ENCODE measurements at places on chromosomes 1 and 21.

DNA sequence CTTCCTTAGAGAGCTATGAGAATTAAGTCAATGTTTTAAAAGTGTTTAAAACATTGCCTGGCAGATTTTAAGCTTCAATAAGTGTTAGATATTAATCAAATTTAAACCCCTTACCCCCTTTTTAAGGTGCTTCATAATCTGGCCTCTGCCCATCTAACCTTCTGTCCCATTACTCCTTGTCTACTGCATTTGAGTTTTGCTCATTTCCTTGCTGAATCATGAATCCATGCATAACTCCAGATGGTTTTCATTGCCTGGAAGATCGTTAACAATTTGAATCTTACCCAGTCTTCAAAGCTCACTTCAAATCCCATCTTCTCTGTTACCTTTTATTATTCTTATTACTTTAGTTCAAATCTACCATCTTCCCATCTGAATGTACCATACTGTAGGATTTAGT is 4.6 kb downstream of the HJV start:
- DNase-seq: no peak

DNA sequence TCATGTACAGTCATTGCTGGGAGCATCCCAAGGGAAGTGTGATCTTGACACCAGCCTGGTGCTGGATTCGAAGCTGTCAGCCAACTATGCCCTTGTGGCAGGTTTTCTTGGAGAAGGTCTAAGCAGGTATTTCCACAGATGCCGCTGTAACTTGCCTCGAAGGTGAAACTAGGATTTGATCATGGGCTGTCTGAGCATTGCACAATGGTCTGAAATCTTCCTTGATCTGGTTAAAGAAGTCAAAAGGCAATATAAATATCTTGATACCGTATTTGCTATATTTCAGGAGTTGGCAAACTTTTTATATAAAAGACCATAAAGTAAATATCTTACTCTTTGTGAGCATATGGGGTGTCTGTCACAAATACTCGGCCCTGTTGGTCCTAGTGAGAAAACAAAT is 206.8 kb downstream of the LYPLAL1 start:
- no peak for DNase-seq

DNA sequence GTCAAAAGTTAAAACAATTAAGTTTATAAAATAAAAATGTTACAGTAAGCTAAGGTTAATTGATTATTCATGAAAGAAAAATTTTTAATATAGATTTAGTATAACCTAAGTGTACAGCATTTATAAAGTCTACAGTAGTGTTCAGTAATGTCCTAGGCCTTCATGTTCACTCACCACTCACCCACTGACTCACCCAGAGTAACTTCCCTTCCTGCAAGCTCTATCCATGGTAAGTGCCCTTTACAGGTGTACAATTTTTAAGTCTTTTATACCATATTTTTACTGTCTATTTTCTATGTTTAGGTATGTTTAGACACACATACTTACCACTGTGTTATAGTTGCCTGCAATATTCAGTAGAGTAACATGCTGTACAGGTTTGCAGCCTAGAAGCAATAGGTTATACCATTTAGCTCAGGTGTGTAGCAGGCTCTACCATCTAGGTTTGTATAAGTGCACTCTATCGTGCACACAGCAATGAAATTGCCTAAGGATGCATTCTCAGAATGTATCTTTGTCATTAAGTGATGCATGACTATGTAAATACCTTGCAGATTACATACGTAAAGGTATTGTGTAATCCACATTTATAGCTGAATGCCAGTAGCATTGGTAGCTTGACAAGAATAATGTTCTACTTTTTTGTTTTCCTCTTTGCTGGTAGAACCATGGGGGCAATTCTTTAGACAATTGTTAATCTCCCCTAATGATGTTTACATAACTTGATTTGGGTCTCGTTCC is 35.7 kb upstream of the GPR88 start:
- DNase-seq: no peak

DNA sequence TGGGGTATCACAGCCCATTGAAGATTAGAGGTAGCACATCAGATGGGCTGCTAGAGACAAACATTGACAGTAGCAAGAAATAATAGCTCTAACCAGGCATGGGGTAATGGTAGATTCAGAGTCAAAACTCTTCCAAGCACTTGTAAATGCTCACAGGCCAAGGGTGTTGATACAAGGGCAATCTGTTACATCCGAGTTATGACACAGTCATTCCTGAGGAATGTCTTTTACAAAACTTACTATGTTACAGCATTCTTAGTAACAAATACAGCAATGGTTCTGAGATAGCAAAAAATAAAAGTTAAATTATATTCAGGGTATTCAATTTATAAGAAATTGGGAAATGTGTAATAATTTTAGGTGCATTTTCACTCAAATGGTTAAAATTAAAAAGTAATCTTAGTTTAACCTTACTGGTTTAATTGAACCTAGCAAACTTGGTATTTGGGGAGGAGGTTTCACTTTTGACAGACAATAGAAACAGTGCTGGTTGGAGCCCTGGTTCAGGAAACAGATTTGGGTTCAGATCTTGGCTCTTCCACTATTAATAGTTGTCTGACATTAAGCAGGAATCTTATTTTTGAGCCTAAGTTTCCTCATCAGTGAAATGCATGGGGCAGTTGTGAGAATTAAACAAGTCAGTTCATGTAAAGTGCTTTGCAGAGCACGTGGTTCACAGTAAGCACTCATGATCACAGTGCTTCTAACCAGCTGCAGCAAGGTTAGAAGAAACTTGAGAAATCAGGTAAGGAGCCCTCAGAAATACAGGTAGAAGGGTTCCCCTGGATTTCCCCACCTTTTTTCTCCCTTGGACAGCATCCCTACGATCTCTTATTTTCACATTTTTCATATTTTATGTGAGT is 4.4 kb downstream of the ST3GAL3 start:
- peak; percentile 66 for DNase-seq

- no peak for DNase-seq
Observed at GRCh38 chr1:19390166-19390850, 78.2 kb downstream of the SLC66A1 start.

DNA sequence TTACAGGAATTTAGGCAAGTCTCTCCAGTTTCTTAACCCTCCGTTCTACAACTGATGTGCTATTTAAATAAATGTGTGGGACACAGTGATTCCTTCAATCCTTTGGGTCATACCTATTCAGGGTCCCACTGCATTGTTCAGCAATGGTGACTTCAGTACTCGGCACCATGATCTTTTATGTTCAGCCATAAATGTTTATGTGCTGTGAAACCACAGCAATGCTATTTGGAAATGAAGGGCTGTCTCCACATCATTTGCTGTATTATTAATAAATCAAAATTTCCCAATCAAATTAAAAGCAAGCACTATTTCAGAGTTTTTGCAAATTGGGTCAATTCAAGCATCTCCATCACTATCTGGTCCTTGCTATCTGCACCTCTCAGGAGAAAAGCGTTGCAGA is 84.8 kb downstream of the NR5A2 start:
- DNase-seq: no peak

- no peak for DNase-seq
Observed at GRCh38 chr1:20615946-20616846, 17.1 kb upstream of the PINK1 start.

DNA sequence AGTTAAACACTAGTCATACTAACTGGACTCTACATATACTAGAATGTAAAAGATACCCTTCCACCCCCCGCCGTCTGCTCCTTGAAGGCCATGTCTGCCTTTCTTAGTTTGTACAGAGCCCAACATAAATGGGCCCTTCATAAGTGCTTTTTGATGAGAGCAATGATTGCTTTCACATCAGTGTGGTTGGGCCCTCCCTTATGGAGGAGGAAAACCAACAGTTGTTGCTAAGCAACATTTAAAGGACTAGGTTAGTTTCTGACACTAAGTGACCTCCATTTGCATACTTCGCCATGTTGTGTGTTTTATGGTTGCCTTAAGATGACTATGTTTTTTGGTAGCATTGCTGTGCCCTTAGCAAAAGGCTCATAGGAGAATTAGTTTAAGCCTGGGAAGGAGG is 182.0 kb upstream of the SGIP1 start:
- DNase-seq: no peak

GRCh38 chr1:79693441-79694114 is 687.0 kb upstream of the ADGRL4 start:
- DNase-seq: no peak

- DNase-seq: no peak
Observed at GRCh38 chr1:168582688-168583336, 6.4 kb downstream of the XCL1 start.

DNA sequence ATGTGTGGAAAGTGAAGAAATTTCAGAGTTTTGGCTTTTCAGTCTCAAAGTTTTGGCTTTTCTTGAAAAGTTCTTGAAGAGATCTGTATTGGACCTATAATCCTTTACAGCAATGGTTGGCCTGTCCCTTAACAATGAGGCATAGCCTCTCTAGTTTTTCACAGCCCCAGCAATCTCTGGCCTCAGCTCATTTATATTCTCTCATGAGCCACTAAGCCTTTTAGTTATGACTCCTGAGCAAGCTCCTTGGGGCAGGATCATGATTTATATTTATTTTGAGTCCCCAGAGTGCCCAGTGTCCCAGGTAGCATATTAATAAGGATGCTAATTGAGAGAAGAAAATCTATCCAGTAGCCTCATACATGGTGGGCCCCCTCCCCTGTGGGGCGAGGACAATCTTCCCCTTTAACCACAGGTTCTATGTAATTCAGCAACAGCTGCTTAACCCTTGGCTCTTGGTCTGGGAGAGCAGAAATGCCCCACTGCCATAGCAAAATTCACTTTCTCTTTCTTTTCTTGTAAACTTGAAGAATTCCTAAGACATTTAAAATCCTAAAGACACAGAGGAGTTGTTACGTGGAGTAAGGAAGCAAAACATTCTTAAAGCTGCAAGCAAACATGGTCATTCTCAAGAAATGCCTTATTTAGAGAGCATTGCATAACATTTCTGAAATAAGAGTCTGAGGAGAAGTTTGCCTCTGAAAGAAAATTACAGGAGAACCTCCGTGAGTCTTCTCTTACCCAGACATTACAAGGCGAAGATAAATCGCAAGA is 6.3 kb downstream of the NGF start:
- no peak for DNase-seq

GRCh38 chr1:31954607-31955283 is 16.6 kb upstream of the PTP4A2 start:
- peak; percentile 89 for DNase-seq

DNA sequence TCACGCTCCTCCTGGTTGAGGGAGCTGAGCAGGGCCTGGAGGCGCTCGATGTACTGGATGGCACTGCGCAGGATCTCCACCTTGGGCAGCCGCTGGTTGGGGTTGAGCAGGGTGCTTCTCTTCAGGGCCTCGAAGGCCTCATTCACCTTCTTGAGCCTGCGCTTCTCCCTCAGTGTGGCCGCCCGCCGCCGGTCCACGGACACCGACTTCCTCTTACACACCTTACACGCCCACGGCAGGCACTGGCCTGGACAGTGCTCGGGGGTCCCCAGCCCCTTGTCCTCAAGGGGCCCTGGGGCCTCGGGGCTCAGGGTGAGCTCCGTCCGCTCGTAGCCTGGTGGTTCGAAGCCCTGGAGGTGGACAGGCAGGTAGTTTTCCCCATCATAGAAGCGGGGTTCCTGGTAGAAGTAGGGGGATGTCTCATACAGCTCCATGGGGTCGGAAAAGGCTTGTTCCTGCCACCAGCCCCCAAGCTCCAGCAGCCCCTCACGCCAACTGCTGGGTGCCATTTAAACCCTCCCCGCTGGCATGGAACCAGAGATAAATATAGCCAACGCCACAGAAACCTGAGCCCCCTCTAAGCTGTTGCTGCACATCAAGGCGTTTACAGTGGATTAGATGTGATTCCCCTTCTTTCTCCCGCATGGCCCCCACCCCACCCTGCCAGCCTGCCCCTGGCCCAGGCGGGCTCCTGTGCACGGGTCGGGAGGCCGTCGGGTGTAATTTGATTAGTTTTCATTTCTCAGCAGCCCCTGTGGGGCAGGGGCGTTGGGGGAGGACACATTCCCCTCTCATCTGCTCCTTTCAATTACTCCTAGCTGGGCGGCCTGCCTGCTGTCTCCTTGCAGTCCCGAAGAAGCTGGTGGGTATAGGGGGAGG is at the start of gene MYOG:
TSS of gene MYOG (minus strand) at position 485 of the 879 bp plus-strand sequence. CDS start at position 434, 51 bp downstream.
- DNase-seq: no peak

GRCh38 chr1:21325731-21326387 is 35.6 kb upstream of the ECE1 start:
- peak; percentile 45 for DNase-seq

- DNase-seq: no peak
Observed at GRCh38 chr21:14901482-14901958, 163.3 kb downstream of the NRIP1 start.

GRCh38 chr1:109388884-109389637 is 8.7 kb downstream of the SORT1 start:
- no peak for DNase-seq

GRCh38 chr1:65409314-65409713 is 11.2 kb upstream of the LEPR start:
- no peak for DNase-seq

DNA sequence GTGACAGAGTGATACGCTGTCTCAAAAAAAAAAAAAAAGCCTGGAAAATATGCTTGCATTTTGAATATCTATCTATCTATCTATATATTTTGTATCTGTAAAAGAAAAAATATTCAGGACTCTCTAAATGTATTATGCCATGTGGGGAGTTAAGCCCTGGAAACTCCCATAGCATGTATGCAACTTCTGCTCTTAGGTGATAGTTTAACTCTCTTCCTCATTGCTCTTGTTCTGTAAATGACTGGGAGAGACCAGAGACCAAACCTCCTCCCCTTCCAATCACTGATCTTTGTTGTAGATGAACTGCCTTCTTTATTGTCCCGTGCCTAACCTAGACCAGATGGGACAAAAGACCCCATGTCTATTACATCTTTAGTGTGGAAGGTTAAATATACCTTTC is 37.6 kb upstream of the CAMTA1 start:
- DNase-seq: no peak

- no peak for DNase-seq
Observed at GRCh38 chr1:166908942-166909341, 32.9 kb upstream of the TADA1 start.

GRCh38 chr1:233614173-233614742 is 352 bp downstream of the KCNK1 start:
- peak; percentile 7 for DNase-seq

DNA sequence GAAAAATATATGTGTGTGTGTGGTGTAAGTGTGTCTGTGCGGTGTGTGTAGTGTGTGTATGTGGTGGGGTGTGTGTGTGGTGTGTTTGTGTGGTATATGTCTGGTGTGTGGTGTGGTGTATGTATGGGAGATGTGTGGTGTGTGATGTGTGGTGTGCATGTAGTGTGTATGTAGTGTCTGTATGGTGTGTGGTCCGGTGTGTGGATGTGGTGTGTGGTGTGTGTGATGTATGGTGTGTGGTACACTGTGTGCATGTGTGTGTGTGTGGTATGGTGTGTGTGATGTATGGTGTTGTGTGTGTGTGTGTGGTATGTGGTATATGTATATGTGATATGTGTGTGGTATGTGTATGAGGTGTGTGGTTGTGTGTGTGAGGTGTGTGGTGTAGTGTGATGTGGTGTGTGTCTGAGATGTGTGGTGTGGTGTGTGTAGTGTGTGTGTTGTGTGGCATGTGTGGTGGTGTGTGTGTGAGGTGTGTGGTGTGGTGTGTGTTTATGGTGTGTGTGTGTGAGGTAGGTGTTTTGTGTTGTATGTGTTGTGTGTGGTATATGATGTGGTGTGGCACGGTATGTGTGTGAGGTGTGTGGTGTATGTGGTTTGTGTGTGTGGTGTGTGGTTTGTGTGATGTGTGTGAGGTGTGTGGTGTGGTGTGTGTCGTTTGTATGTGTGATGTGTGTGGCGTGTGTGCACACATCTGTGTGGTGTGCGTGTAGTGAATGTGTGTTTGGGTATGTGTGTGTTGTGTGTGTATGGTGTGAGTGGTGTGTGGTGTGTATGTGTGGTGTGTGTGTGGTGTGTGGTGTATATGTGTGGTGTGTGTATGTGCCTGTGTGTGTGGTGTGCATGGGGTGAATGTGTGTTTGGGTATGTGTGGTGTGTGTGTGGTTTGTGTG is 35.3 kb upstream of the ABCG1 start:
- no peak for DNase-seq

Data from endothelial cell of umbilical vein (primary cell).